Smooth muscle cell of bladder (primary cell): ENCODE measurements at places on chromosomes 7 and 10. TPM values are rescaled to one million over a fixed set of nuclear protein-coding genes. Genes with fewer than 3 reads are reported as not detected.

Gene ACTL6B
- total RNA-seq, result not detected in 2 replicates

Gene PMPCB
- 68.4 and 73.2 TPM in 2 replicates for total RNA-seq

Gene GLI3
- total RNA-seq, result 4.1 and 5.1 TPM in 2 replicates

Gene CNNM1
- total RNA-seq, result 0.09 and 0.14 TPM in 2 replicates

Gene PRLHR
- total RNA-seq, result not detected in 2 replicates

Gene MRLN
- not detected in 2 replicates for total RNA-seq

Gene SPDYE5
- not detected in 2 replicates for total RNA-seq

Gene CYP3A4
- total RNA-seq, result not detected in 2 replicates

Gene IFIT3
- total RNA-seq, result 10.4 and 10.7 TPM in 2 replicates

Gene GPR15LG
- total RNA-seq, result not detected in 2 replicates

Gene MKX
- total RNA-seq, result 0.28 and 0.57 TPM in 2 replicates

Gene COL26A1
- total RNA-seq, result not detected in 2 replicates
